ENCODE measurements at places on chromosomes 6 and 20.

- no peak for DNase-seq
Observed at GRCh38 chr20:10558635-10559187, 115.1 kb downstream of the JAG1 start.

DNA sequence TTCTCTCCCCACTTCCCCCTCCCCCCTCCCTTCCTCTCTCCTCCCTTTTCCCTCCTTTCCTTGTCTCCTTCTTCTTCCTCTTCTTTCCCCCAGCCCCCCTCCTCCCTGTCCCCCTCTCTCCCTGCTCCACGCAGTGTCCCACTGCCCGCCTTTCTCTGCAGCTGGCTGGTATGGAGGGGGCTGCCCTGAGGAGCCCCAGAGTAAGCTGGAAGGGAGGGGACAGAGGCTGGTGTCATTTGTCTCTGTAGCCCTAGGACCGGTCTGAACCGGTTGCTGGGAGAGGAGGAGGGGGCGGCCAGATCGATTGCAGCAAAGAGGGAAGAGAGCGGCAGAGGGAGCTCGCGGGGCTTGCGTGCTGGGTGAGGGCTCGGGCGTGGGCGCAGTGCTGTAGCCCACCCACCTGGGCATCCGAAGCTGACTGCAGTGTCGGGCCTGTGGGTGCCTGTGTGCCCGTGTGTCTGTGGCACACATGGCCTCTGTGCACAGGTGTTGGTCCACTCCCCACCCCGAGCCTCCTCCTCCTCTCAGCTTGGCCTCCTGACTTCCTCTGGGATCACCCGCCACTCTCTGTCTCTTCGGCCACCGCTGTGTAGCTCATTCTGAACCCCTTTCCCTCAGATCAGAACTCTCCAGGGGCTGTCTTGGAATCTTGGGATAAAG is 50.6 kb downstream of the SRC start:
- no peak for DNase-seq

DNA sequence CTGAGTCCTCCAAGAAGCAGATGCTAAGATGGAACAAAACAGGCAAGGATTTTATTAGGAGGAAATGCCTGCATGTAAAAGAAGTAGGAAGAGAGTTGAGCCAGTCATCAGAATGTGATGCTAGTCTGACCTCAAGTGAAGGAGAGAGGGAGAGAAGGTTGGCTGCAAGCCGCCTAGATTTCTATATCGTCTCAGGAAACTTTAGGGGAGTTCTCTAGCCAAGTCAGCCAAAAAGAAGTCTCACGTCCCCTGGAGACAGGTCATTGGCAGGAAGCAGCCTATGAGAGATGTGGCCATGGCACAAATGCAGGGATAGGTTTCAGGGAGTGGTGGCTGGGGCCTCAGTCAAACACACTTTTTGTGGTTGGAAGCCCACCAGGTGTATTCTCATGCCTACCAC is 378.0 kb downstream of the CD109 start:
- no peak for DNase-seq

DNA sequence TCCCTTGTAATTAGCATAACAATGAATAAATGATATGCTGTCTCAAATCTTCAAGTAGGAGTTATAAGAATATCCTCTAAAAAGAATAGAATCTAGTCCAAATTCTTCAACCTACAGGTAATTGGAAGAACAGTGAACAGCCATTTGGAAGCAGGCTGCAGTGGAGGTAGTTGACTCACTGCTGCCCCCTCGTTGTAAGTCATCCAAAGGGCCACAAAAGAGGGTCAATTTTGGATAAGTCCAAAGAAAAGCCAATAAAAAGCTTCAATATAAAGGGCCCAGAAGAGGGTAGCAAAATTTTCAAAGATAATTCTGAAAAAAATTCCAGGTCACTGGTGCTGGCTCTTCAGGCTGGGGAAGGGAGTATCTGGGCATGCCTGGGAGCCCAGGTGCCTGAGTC is 60.8 kb upstream of the SSTR4 start:
- DNase-seq, result peak; percentile 3

- DNase-seq, result no peak
Observed at GRCh38 chr6:149881066-149881766, 16.7 kb downstream of the RAET1E start.

- no peak for DNase-seq
Observed at GRCh38 chr6:5192135-5192794, 68.5 kb downstream of the LYRM4 start.

DNA sequence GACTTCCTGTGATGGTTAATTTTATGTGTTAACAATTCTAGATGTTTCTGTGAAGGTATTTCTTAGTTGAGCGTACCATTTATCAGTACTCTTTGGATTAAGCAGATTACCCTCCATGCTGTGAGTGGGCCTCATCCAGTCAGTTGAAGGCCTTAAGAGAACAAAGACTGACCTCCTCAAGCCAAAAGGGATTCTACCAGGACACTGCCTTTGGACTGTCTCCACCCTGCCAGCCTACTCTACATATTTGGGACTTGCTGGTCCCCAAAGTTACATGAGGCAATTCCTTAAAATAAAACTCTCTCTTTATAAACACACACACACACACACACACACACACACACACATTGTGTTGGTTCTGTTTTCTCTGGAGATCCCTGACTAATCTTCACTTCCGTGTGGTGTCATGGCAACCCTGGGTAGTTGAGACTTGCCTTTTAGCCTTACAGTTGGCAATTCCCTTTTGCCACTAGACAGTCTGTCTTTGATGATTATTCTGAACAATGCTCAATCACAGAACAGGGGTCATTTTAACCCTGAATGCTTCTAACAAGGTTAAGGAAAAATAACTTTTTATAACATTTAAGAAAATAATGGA is 32.2 kb downstream of the MRAP2 start:
- no peak for DNase-seq

DNA sequence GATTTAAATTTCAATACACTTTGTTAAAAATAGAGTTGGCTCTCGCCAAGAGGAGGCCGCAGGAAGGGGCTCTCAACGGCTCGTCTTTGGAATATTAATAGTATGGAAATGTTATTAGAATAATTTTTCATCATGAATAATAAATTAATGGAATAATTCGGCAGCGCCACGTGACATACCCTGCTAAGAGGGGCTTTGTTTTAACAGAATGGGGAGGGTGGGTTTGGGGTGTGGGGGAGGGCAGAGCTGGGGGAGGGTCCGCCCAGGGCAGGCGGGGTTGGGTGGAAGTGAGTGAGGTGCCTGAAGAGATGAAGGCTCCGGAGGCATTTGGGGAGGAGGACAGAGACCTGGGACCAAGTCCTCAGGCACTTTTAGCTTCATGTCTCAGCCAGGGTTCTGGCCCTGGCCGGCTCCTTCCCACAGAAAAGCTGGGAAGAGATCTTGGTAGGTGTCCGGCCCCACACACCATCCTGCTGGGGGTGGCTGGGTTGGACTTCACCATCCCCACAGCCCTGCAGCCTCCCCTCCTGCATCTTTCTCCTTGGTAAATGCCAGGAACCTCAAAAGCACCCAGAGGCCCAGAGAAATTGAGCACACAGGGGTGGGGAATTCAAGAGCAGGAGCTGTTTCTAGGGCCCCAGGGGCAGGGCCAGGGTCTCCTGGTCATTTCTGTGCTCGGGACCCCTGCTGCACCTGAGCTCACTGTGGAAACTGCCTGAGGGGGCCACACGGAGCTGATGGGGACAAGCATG is 93.6 kb upstream of the BHLHE23 start:
- DNase-seq, result no peak

- no peak for DNase-seq
Observed at GRCh38 chr6:142844065-142844755, 100.8 kb downstream of the HIVEP2 start.

GRCh38 chr20:10578607-10579006 is 95.2 kb downstream of the JAG1 start:
- no peak for DNase-seq

GRCh38 chr6:88728756-88729155 is 234.7 kb downstream of the RNGTT start:
- DNase-seq, result no peak

DNA sequence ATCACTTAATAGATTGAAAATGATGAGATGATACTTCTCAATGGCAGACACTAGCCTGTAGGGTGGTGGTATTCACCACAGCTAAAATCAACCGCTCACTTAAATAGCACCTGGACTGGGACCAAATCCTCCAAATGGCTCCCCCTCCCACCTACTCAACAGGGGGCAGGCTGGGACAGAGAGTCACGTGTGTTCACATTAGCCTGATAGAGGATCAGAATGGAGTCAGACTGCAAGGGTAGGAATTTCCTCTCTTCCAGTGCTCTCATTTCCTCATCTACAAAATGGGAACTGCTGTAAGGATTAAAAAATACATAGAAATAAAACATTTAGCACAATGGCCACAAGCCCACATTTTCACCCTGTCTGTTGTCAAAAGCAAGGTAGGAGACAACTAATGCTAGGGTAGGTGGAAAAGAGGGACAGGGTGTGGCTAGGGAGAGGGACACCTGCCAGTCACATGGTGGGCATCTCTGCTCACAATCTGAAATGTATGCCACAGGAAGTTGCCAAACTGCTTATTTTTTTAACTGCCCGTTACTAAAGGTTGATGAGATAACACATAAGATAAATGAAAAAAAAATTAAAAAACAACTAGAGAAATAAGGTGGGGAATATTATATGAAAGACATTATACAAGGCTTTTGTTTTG is 55.3 kb downstream of the BACH2 start:
- peak; percentile 10 for DNase-seq

GRCh38 chr6:69232911-69233448 is 563.8 kb downstream of the LMBRD1 start:
- peak; percentile 76 for DNase-seq

GRCh38 chr6:165055231-165055630 is 254.2 kb downstream of the C6orf118 start:
- no peak for DNase-seq

GRCh38 chr6:21610341-21610740 is 16.8 kb downstream of the SOX4 start:
- no peak for DNase-seq

DNA sequence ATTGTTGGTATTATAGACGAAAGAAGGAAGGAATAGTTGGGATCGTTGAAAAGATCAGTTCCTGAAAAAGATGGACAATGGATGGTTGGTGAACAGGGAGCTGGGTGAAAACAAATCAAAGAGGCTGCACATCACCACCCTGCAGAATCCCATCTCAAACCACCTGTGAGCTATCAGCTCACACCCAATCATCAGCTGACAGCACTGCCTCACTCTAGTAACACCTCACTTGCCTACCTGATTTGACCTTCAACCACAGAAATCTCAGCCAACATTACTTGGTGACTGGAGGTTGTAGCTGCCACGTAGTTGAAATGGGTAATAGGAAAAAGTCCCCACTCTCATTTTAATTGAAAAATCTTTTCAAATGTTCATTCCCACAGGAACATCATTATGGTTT is 101.8 kb upstream of the DST start:
- DNase-seq, result no peak
